ENCODE measurements at places on chromosomes 1 and 21.

DNA sequence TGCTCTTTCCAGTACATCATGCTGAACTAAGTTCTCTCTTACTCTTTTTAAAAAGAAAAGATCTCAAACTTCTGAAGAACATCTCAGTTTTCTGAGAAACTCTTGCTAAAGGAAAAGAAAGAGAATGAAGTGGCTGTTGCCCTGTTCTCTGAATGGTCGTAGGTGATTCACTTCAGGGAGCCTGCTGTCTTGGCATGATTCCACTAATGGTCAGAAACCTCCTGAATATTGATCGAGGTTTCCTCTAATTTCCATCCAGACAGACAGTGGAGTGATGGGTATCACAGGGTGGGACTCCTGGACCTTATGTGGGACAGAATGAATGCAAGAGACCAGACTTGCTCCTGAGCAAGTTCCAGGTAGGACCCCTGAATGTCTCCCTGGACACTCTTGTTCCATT, 2.5 kb downstream of the FCRL2 start:
- DNase-seq: no peak

- no peak for DNase-seq
These were observed at the start of gene FCGR3A for GRCh38 chr1:161549652-161550051. Gene FCGR3A, minus strand, starts transcription at chr1:161549818. Its CDS starts 82 bp downstream, at chr1:161549736.

- DNase-seq: no peak
These were observed 165.7 kb upstream of the SGIP1 start for GRCh38 chr1:66368261-66368660.

- DNase-seq: no peak
These were observed 30.4 kb downstream of the PLXNA2 start for GRCh38 chr1:208213786-208214185.

DNA sequence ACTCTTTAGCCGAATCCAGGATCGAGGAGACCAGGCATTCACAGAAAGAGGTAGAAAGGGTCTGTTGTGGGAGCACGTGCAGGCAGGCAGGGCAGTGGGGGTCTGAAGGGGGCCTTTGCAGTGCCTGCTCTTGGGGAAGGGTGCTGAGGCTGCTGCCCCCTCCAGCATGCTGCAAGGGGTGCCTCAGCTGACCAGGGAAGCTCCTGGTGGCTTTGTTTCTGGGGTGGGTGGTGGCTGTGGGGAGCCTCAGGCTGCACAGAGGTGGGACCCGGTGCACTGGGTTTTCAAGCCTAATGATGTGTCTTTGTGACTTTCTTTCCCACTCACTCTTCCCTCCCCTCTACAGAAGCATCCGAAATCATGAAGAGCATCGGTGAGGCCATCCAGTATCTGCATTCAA, 41.5 kb upstream of the IL19 start:
- DNase-seq: no peak

- no peak for DNase-seq
These were observed 2.4 kb upstream of the IFNLR1 start for GRCh38 chr1:24189528-24189927.

- DNase-seq: no peak
These were observed 710 bp upstream of the SLC30A1 start for GRCh38 chr1:211579440-211580302.

GRCh38 chr1:175217721-175218531, 25.4 kb upstream of the KIAA0040 start:
- no peak for DNase-seq

DNA sequence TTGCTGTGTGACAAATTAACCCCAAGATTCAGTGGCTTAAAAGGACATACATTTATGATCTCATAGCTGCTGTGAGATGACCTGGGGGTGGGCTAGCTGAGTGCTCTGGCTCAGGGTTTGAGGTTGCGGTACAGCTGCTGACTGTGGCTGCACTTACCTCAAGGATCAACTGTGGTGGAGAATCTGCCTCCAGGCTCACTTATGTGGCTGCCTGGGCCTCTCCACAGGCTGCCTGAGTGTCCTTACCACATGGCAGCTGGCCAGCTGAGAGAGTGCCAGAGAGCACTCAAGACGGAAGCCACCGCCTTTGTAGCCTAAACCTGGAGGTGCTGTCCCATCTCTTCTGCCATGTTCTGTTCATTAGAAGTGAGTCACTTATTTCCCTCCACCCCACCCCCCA, 5.7 kb downstream of the LRRC71 start:
- DNase-seq: no peak

DNA sequence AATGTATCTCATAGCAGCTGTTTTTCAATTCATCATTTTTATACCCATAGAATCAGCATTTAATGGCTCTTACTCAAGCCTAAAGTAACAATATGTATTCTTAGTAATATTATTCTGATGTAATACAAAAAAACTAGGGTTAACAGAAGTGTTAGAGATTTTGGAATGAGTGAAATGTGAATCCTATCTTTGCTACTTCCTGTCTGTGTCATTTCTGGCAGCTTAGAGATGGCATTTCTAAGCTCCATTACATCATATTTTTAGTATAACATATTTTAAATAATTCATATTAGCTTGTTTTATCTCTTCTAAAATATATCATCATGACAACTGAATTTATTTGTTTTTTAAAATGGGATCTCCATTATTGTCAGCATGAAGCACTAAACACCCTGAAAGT, 90.2 kb downstream of the LRRC7 start:
- DNase-seq: no peak

GRCh38 chr1:214312530-214313051, 31.6 kb downstream of the SMYD2 start:
- DNase-seq: no peak

DNA sequence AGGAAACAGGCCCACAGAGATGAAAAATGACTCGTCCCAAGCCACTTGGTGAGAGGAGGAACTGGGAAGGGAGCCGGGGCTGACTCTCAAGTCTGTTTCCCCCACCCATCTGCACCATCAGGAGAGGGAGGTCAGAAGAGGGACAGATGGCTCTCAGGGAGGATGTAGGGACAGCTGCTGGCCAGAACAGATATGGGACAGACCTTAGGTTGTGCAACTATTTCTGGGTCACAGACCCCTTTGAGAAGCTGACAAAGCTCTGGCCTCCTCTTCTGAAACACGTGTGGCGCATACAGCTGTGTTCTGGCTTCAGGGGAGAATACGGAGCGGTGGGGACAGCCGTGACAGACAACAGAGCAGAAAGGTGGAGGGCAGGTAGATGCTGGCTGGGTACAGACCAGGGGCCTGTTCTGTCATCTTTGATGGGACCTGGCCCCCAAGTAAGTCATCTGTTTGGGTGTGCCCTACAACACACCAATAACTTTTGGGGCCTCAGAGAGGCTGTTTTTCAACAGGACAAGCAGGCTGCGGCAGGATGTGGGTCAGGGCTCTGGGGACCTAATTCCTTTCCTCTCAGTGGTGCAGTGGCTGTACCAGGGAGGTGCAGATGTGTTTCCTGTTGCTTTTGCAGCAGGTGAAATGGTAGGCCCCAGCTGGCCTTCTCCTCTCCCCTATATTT, 7.3 kb downstream of the SH3BGRL3 start:
- DNase-seq: peak; percentile 92

DNA sequence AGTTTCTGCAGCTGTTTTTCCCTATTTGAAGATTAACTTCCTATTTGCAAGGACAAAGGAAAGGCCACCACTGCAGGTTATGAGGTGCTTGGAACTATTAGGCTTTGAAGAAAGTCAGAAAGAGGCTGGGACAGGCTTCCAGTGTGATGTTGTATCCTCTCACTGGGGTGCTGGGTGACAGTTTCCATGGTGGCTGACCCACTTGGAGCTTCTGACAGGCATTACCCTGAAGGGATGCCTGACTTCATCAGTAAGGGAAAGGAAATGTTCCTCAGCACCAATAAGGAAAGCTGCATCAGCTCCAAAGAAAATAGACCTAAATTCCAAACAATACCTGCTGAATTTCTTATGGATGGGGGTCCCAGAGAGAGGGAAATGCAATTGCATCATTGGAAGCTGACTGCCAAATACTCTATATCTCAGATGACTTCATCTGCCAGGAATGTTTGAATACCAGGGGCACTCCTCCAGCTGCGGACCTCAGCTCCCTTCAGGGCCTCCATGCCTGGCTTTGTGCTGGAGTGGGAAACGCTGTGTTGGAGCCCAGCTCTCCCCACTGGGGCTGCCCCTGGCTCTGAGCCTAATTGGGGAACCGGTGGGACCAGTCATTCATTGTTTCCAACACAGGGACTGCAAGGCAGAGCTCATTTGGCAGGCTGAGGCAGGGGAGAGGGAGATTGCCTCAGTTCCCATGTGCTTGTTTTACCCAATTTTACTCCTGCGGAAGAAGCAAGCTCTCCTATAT, 76.6 kb downstream of the RGL1 start:
- no peak for DNase-seq

DNA sequence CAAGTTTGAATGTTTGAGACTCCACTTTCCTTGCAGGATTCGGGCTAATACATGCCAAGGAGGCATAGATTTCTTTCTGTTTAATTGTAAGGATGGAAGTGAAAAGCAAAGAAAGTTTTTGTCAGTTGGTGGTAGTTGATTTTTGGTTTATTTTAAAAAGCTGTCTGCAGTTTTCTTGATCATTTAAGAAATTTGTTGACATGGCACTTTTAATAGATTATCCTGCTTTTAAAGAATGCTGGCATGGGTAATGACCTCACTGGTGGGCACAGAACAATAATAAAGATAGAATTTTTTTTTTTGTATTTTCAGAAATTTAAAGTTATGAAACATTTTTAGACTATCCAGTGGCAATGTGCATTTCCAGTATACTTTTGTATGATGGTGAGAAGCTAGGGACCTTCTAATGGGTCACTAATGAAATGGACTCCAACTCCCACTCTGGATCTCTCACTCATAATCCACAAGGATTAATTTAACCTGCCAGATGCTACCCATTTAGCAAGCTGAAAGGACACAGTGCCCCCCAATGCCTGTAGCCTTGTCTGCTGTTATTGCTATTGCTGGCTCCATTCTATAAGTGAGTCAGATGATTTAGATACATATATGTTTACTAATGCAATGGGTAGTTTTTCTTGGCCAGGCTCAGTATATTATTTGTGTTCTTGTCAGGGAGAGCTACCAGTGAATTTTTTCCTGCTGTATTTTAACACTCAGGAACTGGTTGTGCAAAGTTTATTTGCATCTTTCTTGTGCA, 190.2 kb upstream of the SGIP1 start:
- DNase-seq: no peak

DNA sequence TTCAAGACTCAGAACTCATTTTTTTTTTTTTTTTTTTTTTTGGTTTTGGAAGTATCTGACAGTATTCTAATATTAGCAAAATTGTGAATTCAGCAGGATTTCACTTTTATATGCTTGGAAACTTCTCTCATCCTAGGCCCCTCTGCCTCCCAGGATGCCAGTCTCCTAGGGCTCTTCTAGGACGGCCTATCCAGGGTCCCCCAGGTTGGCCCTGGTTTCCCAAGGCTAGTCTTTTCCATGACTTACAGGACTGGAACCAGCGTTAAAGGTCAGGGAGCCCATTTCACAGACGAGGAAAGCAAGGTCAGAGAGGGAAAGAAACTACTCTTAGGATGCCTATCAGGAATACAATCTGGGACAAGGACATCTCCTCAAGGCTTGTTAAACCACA, 412.5 kb downstream of the PTPRU start:
- DNase-seq: no peak

DNA sequence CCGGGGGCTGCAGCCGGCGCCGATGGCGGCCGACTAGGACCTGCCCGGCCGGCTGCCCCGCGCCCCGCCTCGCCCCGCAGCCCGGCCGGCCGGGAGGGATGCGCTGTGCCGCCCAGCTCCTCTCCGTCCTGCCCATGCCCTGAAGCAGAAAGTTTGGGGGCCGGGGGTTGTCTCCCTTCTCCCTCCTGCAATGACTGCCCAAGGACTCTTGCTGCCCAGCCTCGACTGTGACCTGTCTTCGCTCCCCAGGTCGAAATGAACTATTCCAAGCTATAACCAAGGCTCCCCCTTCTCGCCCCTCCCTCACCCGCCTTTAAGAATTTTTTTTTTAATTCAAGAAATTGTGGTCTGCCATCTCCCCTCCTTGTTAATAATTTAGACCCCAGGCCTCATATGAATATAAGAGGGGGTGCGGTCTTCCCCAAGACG, 361 bp downstream of the TMCC2 start:
- DNase-seq: no peak

GRCh38 chr1:27556781-27557595, 47.0 kb downstream of the AHDC1 start:
- peak; percentile 69 for DNase-seq

- no peak for DNase-seq
These were observed 27.4 kb upstream of the HPDL start for GRCh38 chr1:45299296-45299695.

GRCh38 chr1:14726606-14727005, 128.1 kb downstream of the KAZN start:
- DNase-seq: no peak

GRCh38 chr1:36705629-36706028, 222.9 kb upstream of the CSF3R start:
- no peak for DNase-seq

- DNase-seq: no peak
These were observed 110.4 kb upstream of the MAGI3 start for GRCh38 chr1:113279776-113280391.

DNA sequence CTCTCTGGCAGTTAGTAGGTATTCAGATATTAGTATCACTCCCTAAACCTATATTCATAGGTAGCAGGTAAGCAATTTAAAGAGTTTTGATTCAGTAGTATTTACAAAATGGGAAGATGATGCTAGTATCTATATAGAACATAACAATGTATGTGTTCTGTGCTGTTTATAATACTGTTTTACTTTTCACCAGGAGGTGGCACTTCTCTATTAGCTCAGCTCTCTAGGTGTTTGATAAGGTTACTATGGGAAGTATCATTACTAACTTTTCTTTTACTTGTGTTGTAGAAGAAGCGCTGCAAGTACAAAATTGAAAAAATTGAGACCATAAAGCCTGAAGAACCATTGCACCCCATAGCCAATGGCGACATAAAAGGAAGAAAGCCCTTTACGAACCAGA, 49.4 kb upstream of the FASLG start:
- DNase-seq: peak; percentile 34

DNA sequence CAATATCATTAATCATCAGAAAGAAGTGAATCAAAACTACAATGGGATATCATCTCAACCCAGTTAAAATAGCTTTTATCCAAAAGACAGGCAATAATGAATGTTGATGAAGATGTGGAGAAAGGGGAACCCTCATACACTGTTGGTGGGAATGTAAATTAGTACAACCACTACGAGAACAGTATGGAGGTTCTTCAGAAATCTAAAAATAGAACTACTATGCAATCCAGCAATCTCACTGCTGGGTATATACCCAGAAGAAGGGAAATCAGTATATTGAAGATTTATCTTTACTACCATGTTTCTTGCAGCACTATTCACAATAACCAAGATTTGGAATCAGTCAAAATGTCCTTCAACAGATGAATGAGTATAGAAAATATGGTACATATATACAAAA, 189.8 kb downstream of the HHIPL2 start:
- DNase-seq: no peak

DNA sequence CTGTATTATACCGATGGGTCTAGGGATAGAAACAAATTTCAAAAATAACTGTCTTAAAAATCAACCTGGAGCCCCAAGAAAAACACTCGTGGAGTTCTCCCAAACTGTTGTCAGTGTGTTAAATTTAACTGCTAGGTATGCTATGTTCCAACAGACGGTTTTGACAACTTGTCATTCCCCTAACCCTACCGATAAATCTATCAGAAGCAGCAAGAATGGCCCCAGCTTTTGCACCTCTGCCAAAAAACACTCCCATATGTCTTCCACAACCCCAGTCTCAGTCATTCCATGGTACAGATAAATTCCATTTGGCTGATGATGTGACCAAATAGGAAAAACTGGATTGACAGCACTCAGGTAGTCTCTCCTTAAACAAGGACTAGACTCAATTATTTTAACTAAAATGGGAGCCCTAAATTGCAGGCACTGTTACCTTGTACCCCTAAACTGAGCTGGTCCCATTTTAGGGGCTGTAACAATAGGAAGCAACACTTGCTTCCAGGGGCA, 4.9 kb downstream of the UCHL5 start:
- no peak for DNase-seq
